Activated CD4-positive, alpha-beta T cell treated with anti-CD3 and anti-CD28 coated beads for 36 hours (primary cell): ENCODE measurements at places on chromosomes 3 and 15. TPM values are rescaled to one million over a fixed set of nuclear protein-coding genes. Genes with fewer than 3 reads are reported as not detected.

DNA sequence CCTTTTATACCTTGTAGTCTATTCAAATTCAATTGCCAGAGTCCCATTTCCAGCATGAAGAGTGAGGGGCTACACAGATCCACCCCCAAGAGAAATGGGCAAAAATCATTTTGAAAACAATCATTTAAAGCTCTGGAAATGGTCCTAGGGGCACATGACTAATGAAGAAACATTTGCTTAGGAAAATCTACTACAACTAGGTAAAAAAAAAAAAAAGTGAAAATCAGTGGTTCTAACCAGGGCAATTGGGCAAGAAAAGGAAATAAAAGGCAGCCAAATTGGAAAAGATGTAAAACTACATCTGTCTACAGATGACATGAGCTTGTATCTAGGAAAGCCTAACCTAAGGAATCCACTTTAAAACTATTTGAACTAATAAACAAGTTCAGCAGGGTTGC is 9.4 kb downstream of the IMPG2 start:
- H3K4me1 ChIP-seq = no peaks in the 10 kb centered on the region
- H3K27ac ChIP-seq = no peak overlapping the region
- no peak overlapping the region for H3K4me3 ChIP-seq
- peaks cover 22% of the 10 kb centered on the region for H3K36me3 ChIP-seq
- DNase-seq = no peak

- H3K27me3 ChIP-seq = peaks cover 20% of the 10 kb centered on the region
- H3K36me3 ChIP-seq = no peaks in the 10 kb centered on the region
- H3K4me3 ChIP-seq = no peak overlapping the region
- peaks cover 17% of the 10 kb centered on the region for H3K4me1 ChIP-seq
- DNase-seq = no peak
Observed at GRCh38 chr3:98655666-98656065, 62.3 kb upstream of the CPOX start.

- DNase-seq = no peak
- no peaks in the 10 kb centered on the region for H3K4me1 ChIP-seq
- no peaks in the 10 kb centered on the region for H3K27me3 ChIP-seq
- H3K4me3 ChIP-seq = no peak overlapping the region
- H3K36me3 ChIP-seq = peaks cover 31% of the 10 kb centered on the region
Observed at GRCh38 chr3:58137306-58137705, 73.5 kb downstream of the DNASE1L3 start.

GRCh38 chr3:128310286-128311058 is 156.2 kb downstream of the DNAJB8 start:
- H3K4me1 ChIP-seq = peaks cover 34% of the 10 kb centered on the region
- no peak for DNase-seq
- H3K36me3 ChIP-seq = peaks cover 8% of the 10 kb centered on the region
- no peak overlapping the region for H3K4me3 ChIP-seq
- H3K27me3 ChIP-seq = no peaks in the 10 kb centered on the region
- H3K27ac ChIP-seq = no peak overlapping the region

DNA sequence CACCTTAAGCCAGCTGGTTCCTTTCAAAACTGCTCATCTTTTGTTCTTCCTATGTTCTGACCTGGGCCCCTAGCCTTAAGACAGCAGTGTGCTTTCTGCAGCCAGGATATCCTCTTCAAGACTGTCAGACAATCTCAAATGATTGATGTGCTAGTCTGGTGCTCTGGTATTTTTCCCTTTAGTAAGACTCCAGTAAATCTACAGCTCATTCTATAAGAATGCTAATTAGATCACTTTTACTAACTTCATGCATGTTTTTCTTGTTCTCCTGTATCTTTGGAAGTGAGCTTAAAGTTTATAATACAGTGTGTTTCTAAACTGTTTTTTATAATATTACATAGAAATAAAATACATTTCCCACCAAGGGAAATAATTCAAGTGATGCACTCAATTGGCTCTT is 220.9 kb upstream of the NANOGP8 start:
- no peak for DNase-seq
- no peaks in the 10 kb centered on the region for H3K4me1 ChIP-seq
- H3K4me3 ChIP-seq = no peak overlapping the region
- no peaks in the 10 kb centered on the region for H3K27me3 ChIP-seq
- H3K27ac ChIP-seq = no peak overlapping the region

GRCh38 chr3:174869448-174869847 is 10.3 kb downstream of the NAALADL2 start:
- H3K36me3 ChIP-seq = no peaks in the 10 kb centered on the region
- no peaks in the 10 kb centered on the region for H3K4me1 ChIP-seq
- no peaks in the 10 kb centered on the region for H3K27me3 ChIP-seq
- H3K27ac ChIP-seq = no peak overlapping the region

GRCh38 chr3:67288466-67289106 is 290.5 kb downstream of the KBTBD8 start:
- no peak for DNase-seq
- H3K4me1 ChIP-seq = peaks cover 8% of the 10 kb centered on the region
- no peaks in the 10 kb centered on the region for H3K27me3 ChIP-seq
- H3K36me3 ChIP-seq = no peaks in the 10 kb centered on the region

GRCh38 chr3:46127503-46127902 is 80.6 kb downstream of the CCR1 start:
- no peaks in the 10 kb centered on the region for H3K36me3 ChIP-seq
- H3K27ac ChIP-seq = no peak overlapping the region
- DNase-seq = no peak
- no peak overlapping the region for H3K4me3 ChIP-seq
- peaks cover 9% of the 10 kb centered on the region for H3K27me3 ChIP-seq

GRCh38 chr3:37762698-37763097 is 99.0 kb upstream of the CTDSPL start:
- H3K27me3 ChIP-seq = peaks cover 5% of the 10 kb centered on the region
- H3K4me1 ChIP-seq = no peaks in the 10 kb centered on the region
- H3K36me3 ChIP-seq = no peaks in the 10 kb centered on the region
- no peak overlapping the region for H3K4me3 ChIP-seq
- no peak overlapping the region for H3K27ac ChIP-seq
- no peak for DNase-seq

GRCh38 chr3:52278510-52279069 is at the start of gene WDR82:
Gene WDR82 (minus strand): TSS chr3:52278649. CDS start chr3:52278361, 288 bp downstream.
- peaks cover 54% of the 10 kb centered on the region for H3K36me3 ChIP-seq
- H3K27me3 ChIP-seq = no peaks in the 10 kb centered on the region
- H3K4me1 ChIP-seq = peaks cover 56% of the 10 kb centered on the region
- DNase-seq = peak; percentile 100

- no peak overlapping the region for H3K27ac ChIP-seq
- no peak for DNase-seq
- no peak overlapping the region for H3K4me3 ChIP-seq
- H3K36me3 ChIP-seq = no peaks in the 10 kb centered on the region
- peaks cover 8% of the 10 kb centered on the region for H3K27me3 ChIP-seq
Observed at GRCh38 chr15:39851500-39852092, 68.5 kb downstream of the GPR176 start.

DNA sequence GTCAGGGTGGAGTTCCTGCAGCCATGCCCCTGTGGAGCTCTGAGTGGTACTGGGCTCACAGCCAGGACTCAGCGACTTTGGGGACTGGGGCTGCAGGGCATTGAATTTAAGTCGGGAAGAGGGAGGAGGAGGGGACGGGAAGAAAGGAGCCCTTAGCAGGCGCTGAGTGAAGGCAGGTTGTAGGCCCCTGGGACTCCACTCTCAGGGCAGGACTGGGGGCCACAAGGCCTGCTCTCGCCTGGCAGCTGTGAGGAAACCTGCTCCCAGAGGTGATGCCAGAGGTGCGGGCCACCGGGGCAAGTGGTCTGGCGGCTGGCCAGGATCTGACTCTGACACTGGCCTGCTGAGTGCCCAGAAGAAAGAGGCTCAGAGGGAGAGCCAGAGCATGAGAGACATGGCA is 73.5 kb downstream of the EPHB3 start:
- peaks cover 3% of the 10 kb centered on the region for H3K27me3 ChIP-seq
- H3K4me1 ChIP-seq = peaks cover 4% of the 10 kb centered on the region
- H3K27ac ChIP-seq = peak overlapping the region; percentile 35

DNA sequence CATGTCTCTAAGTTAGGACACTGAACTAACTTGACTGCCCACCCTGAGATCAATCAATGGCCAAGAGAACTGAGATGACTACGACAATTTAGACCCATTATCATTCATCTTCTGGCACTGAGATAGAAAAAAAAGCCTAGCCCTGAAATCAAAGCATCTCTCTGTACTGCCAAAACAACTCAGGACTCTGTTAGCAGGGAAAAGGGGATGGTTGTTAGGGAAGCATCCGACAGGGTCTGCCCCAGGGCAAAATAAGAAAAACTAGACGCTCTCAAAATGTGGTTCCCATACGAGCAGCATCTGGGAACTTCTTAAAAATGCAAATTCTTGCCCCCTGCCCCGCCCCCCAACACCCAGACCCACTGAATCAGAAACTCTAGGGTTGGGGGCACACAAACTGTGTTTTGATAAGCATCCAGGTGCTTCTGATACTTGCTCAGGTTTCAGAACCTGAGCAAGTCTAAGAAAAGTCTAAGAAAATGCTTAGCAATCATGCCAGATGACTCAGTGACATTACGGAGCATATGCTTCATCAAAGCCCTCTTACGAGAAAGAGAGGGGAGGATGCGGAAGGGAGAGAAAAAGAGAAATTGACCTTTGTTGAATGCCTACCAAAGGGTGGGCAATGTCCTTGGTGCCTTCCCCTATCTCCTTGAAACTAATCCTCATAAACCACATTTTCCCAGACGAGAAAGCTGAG is 172.8 kb upstream of the HES1 start:
- peak overlapping the region; percentile 32 for H3K27ac ChIP-seq
- H3K27me3 ChIP-seq = peaks cover 38% of the 10 kb centered on the region
- DNase-seq = peak; percentile 23
- H3K4me3 ChIP-seq = no peak overlapping the region
- H3K36me3 ChIP-seq = no peaks in the 10 kb centered on the region

DNA sequence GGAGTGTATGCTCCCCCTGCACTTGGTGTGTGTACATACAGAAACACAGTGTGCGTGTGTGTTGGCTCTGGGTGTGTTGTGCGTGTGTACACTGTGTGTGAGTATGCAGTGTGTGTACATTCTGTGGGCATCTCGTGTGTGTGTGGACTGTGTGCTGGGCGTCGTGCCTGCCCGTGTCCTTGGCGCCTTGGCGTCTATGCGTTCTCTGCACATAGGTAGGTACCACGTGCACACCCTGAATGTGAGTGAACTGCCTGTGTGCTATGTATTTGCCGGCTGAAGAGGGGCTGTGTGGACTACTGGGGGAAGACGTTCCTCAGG is 481 bp upstream of the ECE2 start:
- no peak overlapping the region for H3K4me3 ChIP-seq
- no peaks in the 10 kb centered on the region for H3K4me1 ChIP-seq
- H3K27me3 ChIP-seq = peaks cover 30% of the 10 kb centered on the region
- H3K27ac ChIP-seq = no peak overlapping the region

DNA sequence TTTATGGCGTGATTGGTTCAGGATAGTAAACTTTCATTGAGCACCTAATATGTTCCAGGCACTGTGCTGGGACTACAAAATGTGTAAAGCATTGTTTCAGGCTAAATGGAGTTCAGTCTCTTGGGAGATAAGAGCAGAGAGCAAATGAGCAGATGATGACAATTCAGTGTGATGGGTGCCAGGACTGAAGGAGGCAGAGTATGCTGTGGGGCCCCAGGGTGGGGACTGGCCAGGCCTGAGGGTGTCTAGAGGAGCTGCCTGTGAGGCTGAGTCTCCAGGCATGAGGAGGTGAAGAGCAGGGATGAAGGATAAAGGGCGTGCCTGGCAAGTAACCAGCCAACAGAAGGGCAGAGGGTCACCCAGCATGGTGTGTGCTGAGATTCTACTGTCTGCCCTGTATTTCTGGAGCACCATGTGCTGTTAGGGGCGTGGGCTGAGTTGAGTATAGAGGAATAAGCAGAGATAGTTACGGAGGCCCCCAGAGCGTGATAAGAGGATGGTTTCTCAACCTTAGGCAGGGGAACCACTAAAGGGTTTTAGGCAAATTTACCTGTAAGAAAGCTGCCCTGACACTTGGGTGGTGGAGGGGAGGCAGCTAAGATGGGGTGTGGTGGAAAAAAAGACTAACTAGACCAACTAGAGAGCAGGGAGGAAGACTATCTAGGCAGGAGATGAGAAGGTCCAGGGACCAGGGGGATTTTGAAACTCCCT is 38.5 kb downstream of the EPHB1 start:
- no peak overlapping the region for H3K4me3 ChIP-seq
- no peak for DNase-seq
- peaks cover 4% of the 10 kb centered on the region for H3K27me3 ChIP-seq
- H3K4me1 ChIP-seq = no peaks in the 10 kb centered on the region
- H3K36me3 ChIP-seq = no peaks in the 10 kb centered on the region

- H3K36me3 ChIP-seq = peaks cover 8% of the 10 kb centered on the region
- DNase-seq = no peak
- H3K27me3 ChIP-seq = no peaks in the 10 kb centered on the region
- no peak overlapping the region for H3K4me3 ChIP-seq
- H3K27ac ChIP-seq = peak overlapping the region; percentile 68
Observed at GRCh38 chr15:77179541-77179998, 108.7 kb upstream of the TSPAN3 start.

DNA sequence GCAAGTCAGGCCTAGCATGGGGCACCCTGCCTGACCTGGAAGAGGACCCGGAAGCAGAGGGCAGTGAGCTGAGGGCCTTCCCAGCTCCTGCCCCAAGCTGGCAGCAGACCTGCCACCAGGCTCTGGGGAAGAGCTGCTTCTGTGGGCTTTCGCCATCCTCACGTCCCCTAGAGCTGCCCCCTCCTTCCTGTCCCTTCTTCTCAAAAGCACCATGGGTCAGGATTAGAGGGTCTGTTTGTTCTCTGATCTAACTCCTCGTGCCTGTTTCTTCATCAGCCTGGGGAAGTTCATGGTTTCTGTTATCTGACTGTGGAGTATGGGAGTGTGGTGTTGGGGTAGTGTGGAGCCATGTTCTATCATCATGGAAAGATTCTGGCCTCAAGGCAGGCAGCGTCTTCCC is 58.4 kb upstream of the POLG start:
- H3K4me3 ChIP-seq = no peak overlapping the region
- peaks cover 37% of the 10 kb centered on the region for H3K27me3 ChIP-seq
- DNase-seq = no peak
- no peak overlapping the region for H3K27ac ChIP-seq
- no peaks in the 10 kb centered on the region for H3K36me3 ChIP-seq
- H3K4me1 ChIP-seq = no peaks in the 10 kb centered on the region

DNA sequence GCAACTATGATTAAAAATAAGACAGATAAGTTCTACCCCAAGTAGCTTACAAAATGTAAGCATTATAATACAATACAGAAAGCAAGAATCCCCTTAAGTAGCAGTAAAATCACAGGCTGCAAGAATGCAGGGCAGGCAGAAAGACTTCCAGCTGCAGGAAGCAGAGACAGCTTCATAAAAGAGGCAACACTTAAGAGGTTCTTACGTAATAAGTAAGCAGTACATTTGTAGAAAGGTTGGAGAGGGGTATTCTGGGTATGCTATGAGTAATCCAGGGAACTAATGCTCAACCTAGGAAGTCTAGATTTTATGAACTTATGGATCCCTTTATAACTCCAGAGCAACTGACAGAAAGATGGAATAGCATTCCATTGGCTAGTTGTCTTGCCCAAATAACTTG is 151.6 kb downstream of the IL5RA start:
- peaks cover 2% of the 10 kb centered on the region for H3K27me3 ChIP-seq
- no peak overlapping the region for H3K4me3 ChIP-seq
- no peak for DNase-seq
- no peaks in the 10 kb centered on the region for H3K4me1 ChIP-seq
- no peaks in the 10 kb centered on the region for H3K36me3 ChIP-seq
- H3K27ac ChIP-seq = no peak overlapping the region

Gene HGD
- total RNA-seq = 0.16 TPM

Gene SLC6A20
- total RNA-seq = not detected

Gene SOX14
- total RNA-seq = not detected

Gene AQP9
- not detected for total RNA-seq

Gene DUOXA2
- not detected for total RNA-seq

Gene ZBTB47
- 0.60 TPM for total RNA-seq
